Left cardiac atrium (tissue), 4 donors: ENCODE measurements at places on chromosomes 6 and 20. TPM values are rescaled to one million over a fixed set of nuclear protein-coding genes. Genes with fewer than 3 reads are reported as not detected.

The PGC gene
- not detected for total RNA-seq

The LAMA4 gene
- 63.7 TPM for total RNA-seq

The ENPP5 gene
- total RNA-seq = 5.7 TPM

The PCNA gene
- total RNA-seq = 38.1 TPM

The BPI gene
- total RNA-seq = not detected

The RNF182 gene
- 0.21 TPM for total RNA-seq

The SLC17A9 gene
- total RNA-seq = 2.1 TPM

The TEAD3 gene
- total RNA-seq = 22.4 TPM

The NANP gene
- 6.7 TPM for total RNA-seq

The LRRC73 gene
- 1.2 TPM for total RNA-seq

The HUS1B gene
- not detected for total RNA-seq

The C20orf144 gene
- 0.29 TPM for total RNA-seq

The PCMT1 gene
- total RNA-seq = 92.8 TPM

The DEFB112 gene
- total RNA-seq = not detected

The HFE gene
- total RNA-seq = 8.8 TPM

The NR2E1 gene
- total RNA-seq = not detected

The OR2H2 gene
- not detected for total RNA-seq

The FOXF2 gene
- 0.29 TPM for total RNA-seq

The GLP1R gene
- total RNA-seq = 10.3 TPM

The EEF1A2 gene
- 656 TPM for total RNA-seq

The MRPS18B gene
- total RNA-seq = 71.1 TPM

The TSBP1 gene
- not detected for total RNA-seq

The SLC17A1 gene
- total RNA-seq = not detected

The SYCP2 gene
- 2.2 TPM for total RNA-seq

The RBM12 gene
- 44.6 TPM for total RNA-seq

The PDE7B gene
- 10.3 TPM for total RNA-seq

The MLN gene
- total RNA-seq = not detected

The KCNK5 gene
- 0.76 TPM for total RNA-seq

The OPN5 gene
- not detected for total RNA-seq

The MYBL2 gene
- 0.37 TPM for total RNA-seq

The TXLNB gene
- total RNA-seq = 52.4 TPM

The OLIG3 gene
- not detected for total RNA-seq

The SLPI gene
- total RNA-seq = 44.2 TPM

The LINC00237 gene
- not detected for total RNA-seq

The RIPOR2 gene
- 5.4 TPM for total RNA-seq

The RAB44 gene
- total RNA-seq = 0.05 TPM

The ARHGAP40 gene
- not detected for total RNA-seq

The HLA-F gene
- total RNA-seq = 51.6 TPM

The RHAG gene
- total RNA-seq = 0.60 TPM

The JAG1 gene
- total RNA-seq = 42.3 TPM

The LY86 gene
- total RNA-seq = 2.4 TPM

The TRAPPC3L gene
- 0.24 TPM for total RNA-seq

The UNC5CL gene
- total RNA-seq = 0.27 TPM

The C20orf141 gene
- not detected for total RNA-seq

The EFCAB8 gene
- not detected for total RNA-seq

The SAMD10 gene
- total RNA-seq = 2.7 TPM
